ENCODE measurements at places on chromosomes 12 and 14.

DNA sequence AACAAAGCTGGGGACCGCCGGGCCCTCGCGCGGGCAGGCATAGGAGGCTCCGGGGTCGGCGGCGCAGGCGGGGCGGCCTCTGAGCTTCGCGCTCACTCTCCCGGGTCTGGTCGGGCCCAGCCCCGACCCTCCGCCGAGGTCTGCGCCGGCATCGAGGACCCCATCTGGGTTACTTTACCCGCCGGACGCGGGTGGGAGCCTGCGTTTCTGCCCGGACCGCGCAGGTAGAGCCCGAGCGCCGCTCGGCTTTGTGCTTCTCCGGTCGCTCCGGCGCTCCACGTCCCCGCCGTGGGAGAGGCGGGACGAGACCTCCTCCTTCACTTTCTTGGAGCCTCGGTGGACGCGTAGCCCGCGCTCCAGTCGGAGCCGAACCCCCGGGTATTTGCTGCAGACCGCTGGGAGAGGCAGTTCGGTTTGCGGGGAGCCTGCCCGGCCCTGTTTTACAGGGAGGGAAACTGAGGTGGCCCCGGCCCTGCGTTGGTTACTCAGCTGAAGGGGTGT is 63.2 kb downstream of the FBXL14 start:
- DNase-seq: no peak

GRCh38 chr14:93962701-93963601 is 13.4 kb downstream of the ASB2 start:
- DNase-seq: no peak

- no peak for DNase-seq
Observed at GRCh38 chr12:92221656-92222315, 76.1 kb upstream of the BTG1 start.

GRCh38 chr12:75825686-75826085 is 205.9 kb downstream of the PHLDA1 start:
- DNase-seq: no peak

DNA sequence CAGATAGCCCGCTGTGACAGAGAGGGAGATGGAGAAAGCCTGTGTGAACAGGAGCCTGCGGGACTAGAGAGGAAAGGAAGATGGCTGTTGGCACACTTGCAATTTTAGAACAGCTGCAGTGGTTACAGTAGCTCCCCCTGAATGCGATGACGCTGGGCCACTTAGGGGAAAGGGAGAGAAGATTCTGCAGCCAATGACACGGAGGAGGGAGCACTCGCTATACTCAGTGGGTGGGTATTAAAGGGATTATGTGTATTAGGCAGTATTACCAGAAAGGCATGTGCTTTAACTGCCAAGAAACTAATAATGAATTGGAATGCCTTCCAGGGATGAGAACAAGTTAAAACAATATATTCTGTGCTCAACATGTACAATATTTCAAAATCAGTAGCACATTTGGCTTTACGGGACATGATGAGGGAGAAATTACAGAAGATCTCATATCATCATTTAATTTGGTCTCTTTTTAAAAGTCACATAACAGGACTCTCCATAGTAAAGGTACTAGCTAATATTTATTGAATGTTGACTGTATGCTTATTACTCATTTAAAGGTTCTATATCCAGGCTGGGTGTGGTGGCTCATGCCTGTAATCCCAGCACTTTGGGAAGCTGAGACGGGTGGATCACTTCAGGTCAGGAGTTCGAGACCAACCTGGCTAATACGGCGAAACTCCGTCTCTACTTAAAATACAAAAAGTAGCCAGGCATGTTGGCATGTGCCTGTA is 35.9 kb upstream of the FOS start:
- no peak for DNase-seq

DNA sequence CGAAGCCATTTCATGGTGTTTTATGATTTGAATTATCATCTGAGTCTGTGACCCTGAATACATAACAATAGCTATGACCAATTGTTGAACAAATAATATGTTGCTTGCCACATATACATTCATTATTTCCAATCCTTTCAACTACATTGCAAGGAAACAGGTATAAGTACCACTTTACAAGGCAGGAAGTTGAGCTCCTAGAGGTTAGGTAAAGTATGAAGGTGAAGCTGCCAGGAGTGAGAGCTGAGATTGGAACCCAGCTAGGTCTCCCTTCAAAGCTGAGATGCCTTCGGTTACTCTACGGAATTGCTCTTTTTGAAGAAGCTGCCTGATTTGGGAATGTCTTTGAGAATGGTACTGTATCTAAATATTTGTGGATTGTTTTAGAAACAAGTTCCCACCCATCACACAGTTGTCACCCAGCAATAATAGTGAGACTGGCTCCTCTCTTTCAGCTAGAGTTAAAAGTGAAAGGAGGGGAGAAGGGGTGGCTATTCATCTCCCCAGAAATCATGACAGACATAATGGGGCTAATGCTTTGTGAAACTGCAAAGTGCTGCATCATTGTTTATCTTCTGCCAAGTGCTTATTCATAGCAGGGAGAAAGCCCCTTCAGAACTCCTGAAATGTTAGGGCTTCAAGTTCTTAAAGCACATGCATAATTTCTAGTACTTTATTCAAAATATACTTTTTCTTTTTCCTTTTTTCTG is 75.9 kb upstream of the AMIGO2 start:
- no peak for DNase-seq

DNA sequence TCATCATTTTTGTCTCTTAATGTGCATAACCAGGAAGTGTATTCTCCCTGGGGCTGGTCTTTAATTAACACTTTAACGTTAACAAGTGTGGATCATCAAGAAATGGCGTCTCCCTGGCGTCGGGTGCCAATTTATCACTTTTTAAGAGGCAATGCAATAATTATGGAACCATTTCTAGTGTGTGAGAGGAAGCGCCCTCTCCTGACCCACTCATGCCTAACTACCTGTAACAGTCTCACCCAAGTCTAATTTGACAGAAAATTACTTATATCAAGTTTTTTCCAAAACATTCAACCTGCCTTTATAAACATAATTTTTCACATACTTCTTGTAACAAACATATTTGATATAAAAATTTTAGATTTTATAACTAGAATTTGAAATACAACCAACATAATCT is 905.3 kb upstream of the MDGA2 start:
- DNase-seq: no peak

- no peak for DNase-seq
Observed at GRCh38 chr12:130661486-130662255, 54.4 kb downstream of the RIMBP2 start.

DNA sequence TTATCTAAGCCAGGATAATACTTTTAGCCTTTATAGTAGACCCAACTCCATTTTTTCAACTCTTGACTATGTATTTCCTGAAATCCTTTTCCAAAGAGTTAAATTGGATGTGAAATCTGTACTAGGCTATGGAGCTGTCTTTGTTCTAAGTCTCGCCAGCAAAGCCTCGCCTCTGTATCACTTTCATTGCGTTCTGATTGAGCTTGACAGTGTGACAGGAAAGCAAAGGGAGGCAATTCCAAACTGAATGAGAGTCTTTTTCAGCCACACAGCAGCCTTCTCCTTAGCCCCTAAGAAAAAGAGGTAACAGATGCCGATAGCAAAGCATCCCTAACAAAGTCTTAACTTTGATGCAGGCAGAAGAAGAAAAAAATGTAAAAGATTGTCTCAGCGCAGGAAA is 154.6 kb upstream of the OTX2 start:
- no peak for DNase-seq

GRCh38 chr12:67111182-67111581 is 158.0 kb upstream of the CAND1 start:
- no peak for DNase-seq

DNA sequence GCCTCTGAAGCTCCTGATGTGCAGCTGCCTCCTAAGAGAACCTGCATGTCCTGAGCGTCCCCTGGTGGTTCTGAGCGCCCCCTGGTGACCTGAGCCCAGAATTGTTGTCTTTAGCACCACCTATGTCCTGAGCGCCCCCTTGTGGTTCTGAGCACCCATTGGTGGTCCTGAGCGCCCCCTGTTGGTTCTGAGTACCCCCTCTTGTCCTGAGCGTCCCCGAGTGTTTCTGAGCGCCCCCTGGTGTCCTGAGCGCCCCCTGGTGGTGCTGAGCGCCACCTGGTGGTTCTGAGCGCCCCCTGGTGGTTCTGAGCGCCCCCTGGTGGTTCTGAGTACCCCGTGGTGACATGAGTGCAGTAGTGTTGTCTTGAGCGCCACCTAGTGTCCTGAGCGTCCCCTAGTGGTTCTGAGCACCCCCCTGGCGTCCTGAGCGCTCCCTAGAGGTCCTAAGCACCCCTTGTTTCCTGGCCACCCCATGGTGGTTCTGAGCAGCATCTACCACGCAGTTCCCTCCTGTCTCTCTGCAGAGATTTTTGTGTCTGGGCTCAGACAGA is 782.5 kb downstream of the TMEM121 start:
- DNase-seq: no peak

DNA sequence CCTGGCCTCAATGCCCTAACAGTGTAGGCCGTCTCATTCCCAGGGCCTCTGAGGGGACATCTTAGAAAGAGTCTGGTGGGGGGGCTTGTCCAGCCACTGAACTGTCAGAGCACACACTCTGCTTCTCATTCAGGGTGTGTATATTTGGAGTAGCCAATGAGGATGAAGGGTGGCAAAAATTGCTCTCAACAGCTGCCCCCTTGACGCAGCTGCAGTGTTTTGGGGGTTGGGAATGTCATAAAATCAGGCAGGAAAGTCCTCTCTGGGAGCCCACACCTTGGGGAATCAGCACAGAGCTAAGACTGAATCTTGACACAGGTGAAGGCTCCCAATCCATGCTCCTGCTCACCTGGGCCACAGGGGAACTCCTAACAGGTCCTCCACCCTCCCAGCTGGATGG is 1.5 kb downstream of the RASAL1 start:
- DNase-seq: no peak

- DNase-seq: no peak
Observed at GRCh38 chr14:102708494-102708893, 68.8 kb upstream of the TRAF3 start.

DNA sequence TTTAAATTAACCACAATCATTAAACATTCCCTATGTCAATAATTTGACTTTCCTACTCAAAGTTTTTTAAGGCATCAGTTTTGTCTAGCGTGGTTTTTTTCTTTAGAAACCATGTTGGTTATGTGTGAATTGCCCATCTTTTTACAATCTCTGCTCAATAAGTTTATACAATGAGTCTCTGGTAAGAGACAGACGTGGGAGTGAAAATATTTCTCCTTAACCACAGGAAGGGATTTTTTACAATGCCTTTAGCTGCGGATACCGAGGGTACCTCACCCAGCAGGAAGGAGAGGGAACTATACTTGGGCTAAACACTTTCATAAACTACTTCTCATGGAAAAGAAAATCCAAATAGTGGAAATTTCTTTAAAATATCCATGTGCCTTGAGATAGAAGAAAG is 191.4 kb upstream of the BCL2L14 start:
- DNase-seq: no peak

GRCh38 chr14:22883173-22883976 is at the start of gene REM2:
REM2 (plus strand) TSS chr14:22883222; CDS start chr14:22883288, 66 bp downstream.
- no peak for DNase-seq

- no peak for DNase-seq
Observed at GRCh38 chr14:104537613-104537988, 42.0 kb upstream of the C14orf180 start.

- DNase-seq: no peak
Observed at GRCh38 chr12:92546259-92546634, 156.5 kb upstream of the PLEKHG7 start.

- no peak for DNase-seq
Observed at GRCh38 chr12:112941528-112942335, 3.5 kb downstream of the OAS3 start.

GRCh38 chr14:55332654-55333570 is 61.7 kb downstream of the FBXO34 start:
- DNase-seq: no peak

GRCh38 chr14:53790731-53791500 is 165.7 kb downstream of the BMP4 start:
- DNase-seq: no peak

DNA sequence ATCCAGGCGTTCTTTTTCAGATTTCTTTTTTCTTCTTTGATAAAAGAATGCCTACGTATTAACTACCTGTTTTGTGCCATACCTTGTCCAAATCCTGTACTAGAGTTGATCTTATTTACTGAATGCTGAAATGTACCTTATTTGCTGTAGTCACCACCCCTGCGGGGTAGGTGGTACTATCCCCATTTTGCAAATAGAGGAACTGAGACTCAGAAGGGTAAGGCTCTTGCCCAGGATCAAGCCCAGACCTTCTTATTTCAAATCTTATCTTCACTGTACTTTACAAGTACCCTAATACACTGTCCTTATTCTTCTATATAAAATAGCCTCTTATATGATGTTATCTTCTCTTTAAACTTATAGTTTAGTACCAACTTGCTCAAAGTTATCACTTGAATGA is 206.5 kb downstream of the SLC41A2 start:
- DNase-seq: no peak

- no peak for DNase-seq
Observed at GRCh38 chr12:125092108-125092871, 27.1 kb downstream of the AACS start.

- DNase-seq: no peak
Observed at GRCh38 chr12:69884386-69884785, 59.4 kb downstream of the MYRFL start.

DNA sequence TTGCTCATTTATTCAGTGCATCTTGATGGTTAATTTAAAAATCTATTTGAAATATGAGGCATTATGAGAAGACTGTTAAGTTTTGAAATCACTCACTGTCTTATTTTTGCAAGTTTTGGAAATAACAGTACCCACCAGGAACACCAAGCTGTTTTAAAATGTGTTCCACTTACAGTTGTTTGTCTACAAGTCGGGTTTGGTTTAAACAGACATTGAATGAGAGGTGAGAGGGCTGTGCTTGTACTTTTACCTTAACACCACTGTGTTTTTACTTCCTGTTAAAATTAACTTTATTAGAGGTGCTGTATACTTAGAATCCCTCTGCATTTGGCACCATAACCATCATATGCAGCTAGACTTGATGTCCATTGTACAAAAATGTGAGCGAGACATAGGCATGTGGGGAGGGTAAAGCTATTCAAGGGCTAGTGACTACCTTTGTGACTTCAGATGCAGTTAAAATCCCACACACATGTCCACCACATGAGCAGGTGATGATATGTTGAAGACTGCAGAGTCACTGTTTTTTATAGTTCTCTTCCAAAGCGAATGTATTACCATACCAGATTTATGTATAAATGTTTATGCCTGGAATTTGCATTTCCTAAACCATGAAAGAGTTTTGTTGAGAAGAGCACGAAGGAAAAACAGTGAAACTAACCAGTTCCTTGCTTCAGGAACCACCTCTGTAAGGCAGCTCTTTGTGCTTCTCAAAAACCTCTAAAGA is 12.9 kb downstream of the ELK3 start:
- DNase-seq: no peak

- no peak for DNase-seq
Observed at GRCh38 chr12:119463211-119463926, 128.8 kb downstream of the CCDC60 start.
